GM04504 (cell line): ENCODE measurements at places on chromosomes 4 and X.
A peak's percentile ranks its signal among the peaks of the same experiment; 100 is the strongest.

DNA sequence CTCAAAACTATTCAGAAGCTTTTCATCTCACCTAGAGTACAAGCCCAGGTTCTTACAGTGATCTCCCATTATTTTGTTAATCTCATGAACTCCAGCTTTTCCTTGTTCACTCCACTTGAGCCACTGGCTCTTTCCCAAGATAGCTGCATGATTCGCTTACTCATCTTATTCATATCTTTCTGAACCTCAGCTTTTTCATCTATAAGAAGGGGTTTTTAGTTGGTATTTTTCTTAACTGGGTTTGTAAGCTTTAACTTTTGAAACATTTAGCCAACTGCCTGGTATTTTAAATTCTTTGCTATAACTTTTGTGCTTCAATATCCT lies 24.0 kb downstream of the GIMD1 start:
- no peak for DNase-seq

- no peak for DNase-seq
Observed at GRCh38 chr4:73281396-73281795, 22.8 kb upstream of the ANKRD17 start.

- DNase-seq: no peak
Observed at GRCh38 chr4:175436196-175436595, 375.9 kb downstream of the GPM6A start.

- no peak for DNase-seq
Observed at GRCh38 chrX:110322603-110323002, 4.7 kb upstream of the AMMECR1 start.

- DNase-seq: no peak
Observed at GRCh38 chr4:68463796-68464195, 16.5 kb downstream of the TMPRSS11E start.

DNA sequence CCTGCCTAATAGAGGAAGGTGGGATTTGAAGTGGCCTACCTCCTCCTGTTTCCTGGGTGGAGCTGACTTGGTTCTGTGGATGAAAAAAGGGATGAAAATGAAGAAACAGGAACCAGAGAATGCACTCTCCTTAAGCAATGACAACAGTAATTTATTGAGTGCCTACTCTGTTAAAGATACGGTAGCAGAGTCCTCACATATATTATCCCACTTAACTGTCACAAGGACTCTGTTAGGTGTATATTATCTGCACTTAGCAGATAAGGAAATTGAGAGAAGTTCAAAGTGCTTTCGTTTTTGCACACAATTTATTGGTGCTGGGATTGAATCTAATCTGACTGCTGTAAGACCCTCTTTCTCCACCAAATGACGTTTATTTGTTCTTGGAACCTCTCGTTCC lies 301.2 kb downstream of the PACRGL start:
- DNase-seq: no peak

DNA sequence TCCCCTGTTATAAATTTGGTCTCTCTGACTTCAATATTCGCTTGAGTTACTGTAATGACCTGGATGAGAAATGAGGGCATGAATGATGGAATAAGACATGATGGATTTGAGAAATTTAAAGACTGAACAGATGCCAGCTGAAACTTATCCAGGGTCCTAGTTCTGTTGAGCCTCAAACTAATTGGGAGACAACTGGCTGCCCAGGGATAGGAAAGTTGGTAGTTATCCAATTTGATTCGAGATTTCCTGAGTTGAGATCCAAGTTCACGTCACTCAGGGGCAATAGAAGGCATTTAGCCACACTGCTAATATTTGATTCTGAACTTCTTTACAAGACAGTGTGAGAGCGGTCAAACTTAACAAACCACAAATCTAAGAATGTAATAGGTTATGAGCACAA lies 159.0 kb upstream of the CXCL13 start:
- no peak for DNase-seq

- no peak for DNase-seq
Observed at GRCh38 chrX:41288641-41289040, 45.3 kb upstream of the DDX3X start.

- no peak for DNase-seq
Observed at GRCh38 chr4:107246761-107247160, 210.6 kb upstream of the DKK2 start.

DNA sequence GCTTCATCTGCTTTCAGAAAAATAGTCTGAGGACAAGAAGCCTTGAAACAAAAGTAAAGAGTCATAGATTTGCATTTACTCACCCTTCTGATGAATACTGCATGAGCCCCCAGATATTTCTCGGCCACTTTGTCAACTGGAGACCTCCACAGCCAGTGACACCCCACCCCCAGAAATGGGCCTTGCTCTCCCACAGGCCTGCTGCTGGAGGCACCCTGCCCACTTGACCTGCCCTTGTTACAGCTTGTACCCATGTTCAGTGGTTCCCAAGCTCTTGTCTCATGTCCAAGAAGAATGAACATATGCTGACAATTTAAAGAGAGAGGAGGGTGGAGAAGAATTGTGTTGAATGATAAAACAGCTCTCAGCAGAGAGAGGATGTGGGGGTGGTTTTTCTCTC lies 225.1 kb downstream of the DCAF12L2 start:
- DNase-seq: no peak

GRCh38 chr4:176413171-176413570 lies 93.4 kb downstream of the SPCS3 start:
- no peak for DNase-seq

- peak; percentile 80 for DNase-seq
Observed at GRCh38 chr4:76658231-76659102, 223.4 kb downstream of the SHROOM3 start.

- no peak for DNase-seq
Observed at GRCh38 chrX:70301716-70302115, 11.8 kb downstream of the KIF4A start.

DNA sequence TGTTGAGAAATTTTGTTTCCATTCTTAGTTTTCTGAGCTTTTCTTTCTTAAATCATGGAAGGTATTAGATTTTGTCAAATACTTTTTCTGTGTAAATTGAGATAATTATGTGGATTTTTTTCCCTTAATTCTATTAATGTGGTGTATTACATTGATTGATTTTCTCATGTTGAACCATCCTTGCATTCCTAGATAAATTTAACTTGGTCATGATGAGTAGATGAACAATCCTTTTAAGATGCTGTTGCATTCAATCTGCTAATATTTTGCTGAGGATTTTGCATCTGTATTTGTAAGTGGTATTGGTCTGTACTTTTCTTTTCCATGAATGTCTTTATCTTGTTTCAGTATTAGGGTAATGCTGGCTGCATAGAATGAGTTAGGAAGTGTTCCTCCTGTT lies 20.3 kb upstream of the CTBP1 start:
- DNase-seq: no peak

DNA sequence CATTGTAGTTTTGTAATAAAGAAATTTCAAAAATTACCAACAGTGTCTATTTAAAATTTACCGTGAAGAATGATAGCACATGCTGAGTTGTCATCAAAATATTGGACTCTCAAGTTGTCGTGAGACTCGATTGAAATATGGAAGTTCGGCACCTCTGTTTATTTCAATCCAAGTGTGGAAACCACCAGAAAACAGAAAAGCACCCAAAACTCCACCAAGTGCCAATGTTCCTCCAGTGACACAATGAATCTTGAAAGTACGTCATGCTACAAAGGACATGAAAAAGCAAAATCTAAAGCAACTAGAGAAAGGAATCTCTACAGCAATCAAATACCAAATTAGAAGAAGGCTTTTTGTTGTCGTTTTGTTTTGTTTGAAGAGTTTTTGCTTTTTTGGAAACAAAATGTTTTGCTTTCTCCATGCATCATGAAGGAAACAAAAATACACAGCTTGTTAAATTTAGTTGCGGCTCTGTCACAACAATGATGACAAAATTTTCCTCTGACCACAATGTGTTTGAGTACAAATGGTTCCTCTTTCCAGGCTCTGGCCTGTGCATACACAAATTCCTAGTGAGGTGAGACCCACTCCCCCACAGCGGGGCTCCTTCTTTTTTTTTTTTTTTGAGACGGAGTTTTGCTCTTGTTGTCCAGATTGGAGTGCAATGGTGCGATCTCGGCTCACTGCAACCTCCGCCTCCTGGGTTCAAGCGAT lies 9.6 kb upstream of the IL13RA1 start:
- no peak for DNase-seq

- DNase-seq: no peak
Observed at GRCh38 chrX:1185561-1185960, 26.9 kb downstream of the CRLF2 start.

GRCh38 chr4:86233681-86234080 lies 126.2 kb downstream of the MAPK10 start:
- DNase-seq: no peak

GRCh38 chr4:120348521-120348920 lies 281.9 kb upstream of the MAD2L1 start:
- no peak for DNase-seq

DNA sequence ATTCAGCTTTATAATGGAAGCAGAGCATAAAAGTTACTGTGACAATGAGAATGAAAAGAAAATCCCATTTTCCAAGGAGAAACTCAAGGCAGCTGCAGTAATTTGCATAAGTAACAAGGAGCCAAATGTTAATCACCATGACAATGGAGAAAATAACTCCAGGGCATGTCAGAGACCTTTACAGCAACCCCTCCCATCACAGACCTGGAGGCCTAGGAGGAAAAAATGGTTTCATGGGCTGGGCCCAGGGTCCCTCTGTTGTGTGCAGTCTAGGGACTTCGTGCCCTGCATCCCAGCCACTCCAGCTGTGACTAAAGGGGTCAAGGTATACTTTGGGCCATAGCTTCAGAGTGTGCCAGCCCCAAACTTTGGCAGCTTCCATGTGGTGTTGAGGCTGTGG lies 223.5 kb downstream of the NPFFR2 start:
- no peak for DNase-seq

GRCh38 chr4:180099957-180100356 lies 2143.2 kb upstream of the TENM3 start:
- DNase-seq: no peak

GRCh38 chr4:110905367-110905766 lies 282.5 kb upstream of the PITX2 start:
- DNase-seq: no peak

GRCh38 chrX:123138473-123138872 lies 45.6 kb upstream of the GRIA3 start:
- peak; percentile 28 for DNase-seq

DNA sequence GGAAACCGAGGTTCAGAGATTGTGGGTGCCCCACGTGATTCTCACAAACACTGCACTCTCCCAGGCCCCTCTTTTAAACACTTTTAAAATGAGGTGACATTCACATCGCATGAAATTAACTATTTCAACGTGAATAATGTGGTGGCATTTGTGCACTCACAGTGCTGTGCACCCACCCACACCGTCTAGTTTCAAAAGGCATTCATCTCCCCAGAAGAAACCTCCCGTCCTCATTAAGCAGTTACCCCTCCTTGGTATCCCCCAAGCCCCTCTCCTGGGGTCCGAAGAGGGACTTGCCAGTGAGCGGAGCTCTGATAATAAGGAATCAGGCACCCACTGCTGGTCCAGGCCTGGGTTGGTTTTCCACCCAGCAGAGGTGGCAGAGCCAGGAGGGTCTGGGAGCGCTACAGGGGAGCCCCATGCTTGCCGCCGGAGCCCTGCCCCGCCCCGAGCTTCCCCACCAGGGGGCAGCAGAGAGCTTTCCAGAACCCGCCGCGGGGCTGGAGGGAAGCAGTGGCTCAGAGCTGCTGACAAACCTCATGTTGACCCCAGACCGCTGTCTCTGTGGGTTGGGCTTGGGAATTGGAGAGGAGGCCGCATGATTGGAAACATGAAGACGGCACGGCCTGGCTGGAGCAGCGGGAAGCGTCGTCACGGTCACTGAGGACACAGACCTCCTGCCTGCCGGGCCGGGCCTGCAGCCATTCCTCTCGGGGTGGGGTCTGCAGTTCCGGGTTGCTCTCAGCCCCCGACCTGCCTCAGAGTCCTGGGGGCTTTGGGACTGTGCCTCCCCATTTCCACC lies 27.5 kb upstream of the HTRA3 start:
- DNase-seq: peak; percentile 67

- DNase-seq: no peak
Observed at GRCh38 chr4:23305026-23305425, 584.8 kb downstream of the PPARGC1A start.

DNA sequence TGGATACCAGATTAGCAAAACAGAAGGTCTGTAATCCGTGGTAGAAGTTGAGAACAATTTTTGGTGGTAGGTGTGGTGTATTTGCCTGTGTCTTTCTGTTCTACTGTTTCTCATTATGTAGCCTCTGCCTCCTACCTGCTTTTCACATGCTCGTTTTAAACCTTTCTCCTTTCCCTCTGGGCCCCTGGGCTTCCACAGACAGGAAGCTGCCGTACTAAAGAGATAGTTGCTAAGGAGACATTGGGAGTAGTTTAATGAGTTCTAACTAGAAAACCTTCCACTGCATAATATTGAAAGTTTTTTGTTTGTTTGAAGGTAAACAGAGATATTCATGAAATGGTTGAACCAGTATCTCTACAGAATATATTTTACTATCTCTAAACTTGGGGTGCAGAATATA lies 107.8 kb downstream of the STOX2 start:
- no peak for DNase-seq

DNA sequence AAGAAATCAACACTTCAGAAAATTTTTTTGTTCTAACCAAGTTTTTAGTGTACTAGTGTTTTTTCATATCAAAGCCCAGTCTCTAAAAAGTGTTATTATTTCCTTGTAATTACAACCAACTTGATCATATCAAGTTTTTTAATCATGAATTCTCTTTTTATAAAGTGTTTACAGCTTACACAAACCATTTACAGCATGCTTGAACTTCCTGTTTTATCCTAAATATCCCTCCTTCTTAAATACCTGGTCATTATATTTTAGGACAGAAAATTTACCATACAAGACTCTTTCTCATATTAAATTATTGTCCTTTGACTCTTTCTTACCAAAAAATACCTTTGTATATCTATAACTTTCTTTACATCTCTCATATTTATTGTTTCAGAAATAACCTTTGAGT lies 89.4 kb upstream of the NPY2R start:
- no peak for DNase-seq

DNA sequence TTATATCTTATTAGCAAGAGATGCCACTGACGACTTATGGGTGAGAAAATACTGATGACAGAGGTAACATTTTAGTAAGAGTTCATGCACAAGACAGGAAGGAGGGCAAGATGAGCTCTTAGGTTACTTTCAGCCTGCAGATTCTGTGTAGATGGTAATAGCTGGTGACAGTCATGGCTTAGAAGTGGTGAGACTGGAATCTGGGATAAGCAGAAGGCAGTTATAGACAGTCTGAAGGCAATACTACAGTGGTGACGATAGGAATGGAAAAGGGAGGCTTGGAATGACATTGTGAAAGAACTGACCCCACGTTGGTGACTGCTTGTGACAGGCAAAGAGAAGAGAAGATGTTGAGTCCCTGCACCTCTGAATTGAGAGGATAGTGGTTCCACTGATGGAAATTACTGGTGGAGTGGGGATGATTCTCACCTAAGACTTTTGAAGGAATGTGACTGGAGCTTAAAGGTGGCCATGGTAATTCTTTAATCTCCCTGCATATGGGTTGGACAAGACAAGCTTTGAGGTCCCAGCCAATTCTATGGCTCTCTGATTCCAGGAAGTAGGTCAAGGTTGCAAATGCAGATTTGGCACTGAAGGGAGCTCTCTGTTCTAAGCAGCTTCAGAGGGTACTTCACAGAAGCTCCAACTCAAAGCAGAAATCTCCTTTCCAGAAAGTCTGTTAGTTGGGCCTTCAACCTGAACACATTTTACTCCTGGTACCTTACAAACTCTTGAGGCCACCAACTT lies 99.7 kb downstream of the RASL11B start:
- DNase-seq: no peak
